ENCODE measurements at places on chromosomes 11 and 22. TPM values are rescaled to one million over a fixed set of nuclear protein-coding genes. Genes with fewer than 3 reads are reported as not detected.
A peak's percentile ranks its signal among the peaks of the same experiment; 100 is the strongest.

GRCh38 chr11:96211436-96211835 is 131.6 kb downstream of the MAML2 start:
- ATAC-seq: peak; percentile 67

DNA sequence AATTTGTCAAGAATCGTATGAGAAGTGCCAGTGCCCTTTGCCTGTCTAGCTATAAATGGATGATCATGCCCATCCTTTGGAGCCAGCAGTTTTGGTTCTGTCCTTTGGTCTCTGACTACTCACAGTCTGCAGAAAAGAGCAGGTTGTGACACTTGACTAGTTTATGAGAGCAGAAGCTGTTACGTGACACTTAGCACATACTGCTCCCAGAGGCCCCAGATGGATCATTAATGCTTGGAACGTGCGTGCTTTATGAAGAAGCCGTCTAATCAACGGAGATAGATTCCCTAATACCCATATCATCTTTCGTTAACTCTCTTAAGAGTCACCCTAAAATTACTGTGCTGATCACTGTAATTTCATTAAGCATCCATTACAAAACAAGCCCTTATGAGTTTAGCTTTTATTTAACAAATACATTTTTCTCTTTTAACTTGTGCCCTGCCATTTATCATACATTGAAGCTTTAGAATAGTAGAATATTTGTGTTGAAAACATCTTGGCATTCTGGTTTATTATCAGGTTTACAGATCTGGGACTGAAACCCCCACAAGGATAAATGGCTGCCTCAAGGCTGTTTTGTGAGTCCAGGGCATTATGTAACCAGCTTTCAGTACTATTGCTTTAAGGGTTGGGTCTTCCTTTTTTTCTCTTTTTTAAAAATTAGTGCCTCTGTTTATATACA is 47.0 kb upstream of the ADORA2A start:
- ATAC-seq: no peak

DNA sequence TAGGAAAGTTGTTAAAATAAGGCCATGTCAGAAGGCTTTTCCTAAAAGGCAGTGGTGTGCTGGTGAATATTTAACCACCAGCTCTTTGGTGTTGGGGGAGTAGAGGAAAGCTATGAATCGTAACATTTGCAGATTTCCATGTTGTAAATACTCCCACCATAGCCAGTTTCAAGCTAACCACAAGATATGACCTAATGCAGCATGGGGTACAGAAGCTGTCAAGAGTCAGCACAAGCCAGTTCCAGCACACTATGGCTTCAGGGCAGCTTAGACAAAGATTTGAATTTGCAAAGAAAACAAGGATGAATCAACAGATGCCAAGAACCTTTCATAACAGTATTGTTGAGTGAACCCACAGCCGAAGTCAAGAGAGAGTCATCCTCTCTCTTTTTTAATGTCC is 40.0 kb downstream of the COMMD9 start:
- peak; percentile 67 for ATAC-seq

Gene BLID
- not detected for total RNA-seq

DNA sequence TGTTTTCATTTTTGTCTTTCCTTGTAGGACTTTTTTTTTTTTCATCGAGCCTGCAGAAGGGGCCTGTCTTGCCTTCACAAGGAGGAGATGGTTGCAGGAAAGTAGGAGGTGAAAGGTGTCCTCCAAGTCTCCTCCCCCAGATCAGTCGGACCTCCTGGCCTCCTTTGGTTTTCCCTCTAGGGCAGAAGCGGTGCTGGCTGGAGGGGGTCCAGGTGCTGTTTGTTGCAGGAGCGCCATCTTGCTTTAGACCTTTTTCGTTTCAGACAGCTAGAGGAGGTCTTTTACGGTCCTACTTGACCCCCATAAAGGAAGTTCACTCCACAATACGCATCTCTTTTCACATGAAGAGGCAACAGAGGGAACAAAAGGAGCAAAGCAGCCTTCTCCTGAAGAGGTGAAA is 66.0 kb downstream of the ZBTB16 start:
- no peak for ATAC-seq

GRCh38 chr11:94557992-94558391 is 9.2 kb upstream of the PIWIL4 start:
- no peak for ATAC-seq

DNA sequence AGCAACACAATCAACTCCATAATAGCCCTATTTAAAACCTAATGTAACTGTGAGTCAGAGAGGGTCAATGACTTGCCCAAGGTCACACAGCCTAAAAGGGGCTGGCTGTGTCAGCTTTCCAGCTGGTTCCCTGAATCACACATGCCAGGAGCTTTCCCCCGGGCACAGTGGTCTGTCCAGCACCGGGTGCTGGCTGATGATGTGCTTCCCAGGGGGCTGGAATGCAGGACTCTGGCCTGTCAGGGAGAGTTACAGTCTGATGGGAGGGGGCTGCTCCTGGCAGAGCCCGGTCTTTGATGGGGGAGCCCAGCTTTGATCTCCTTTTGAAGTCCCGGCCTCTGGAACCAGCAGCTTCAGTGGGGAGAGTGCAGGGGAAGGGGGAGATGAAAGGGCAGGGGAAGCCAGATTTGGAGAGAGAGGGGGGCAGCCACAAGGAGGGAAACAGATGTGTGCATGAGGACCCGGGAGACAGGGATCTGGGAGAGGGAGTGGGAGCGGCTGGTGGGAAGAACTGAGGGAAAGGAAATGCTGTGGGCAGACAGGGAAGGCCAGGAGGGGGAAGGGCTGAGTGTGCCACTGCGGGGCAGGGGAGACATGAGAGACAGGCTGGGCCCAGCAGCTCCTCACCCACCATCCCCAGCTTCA is 102.7 kb downstream of the NECTIN1 start:
- ATAC-seq: no peak

GRCh38 chr22:39480557-39480956 is 21.5 kb upstream of the MIEF1 start:
- no peak for ATAC-seq

GRCh38 chr11:102293873-102294601 is 23.2 kb upstream of the BIRC3 start:
- ATAC-seq: peak; percentile 94

- no peak for ATAC-seq
Observed at GRCh38 chr11:3052109-3052479, 5.1 kb downstream of the CARS1 start.

- no peak for ATAC-seq
Observed at GRCh38 chr11:46846510-46846830, 390 bp upstream of the CKAP5 start.

DNA sequence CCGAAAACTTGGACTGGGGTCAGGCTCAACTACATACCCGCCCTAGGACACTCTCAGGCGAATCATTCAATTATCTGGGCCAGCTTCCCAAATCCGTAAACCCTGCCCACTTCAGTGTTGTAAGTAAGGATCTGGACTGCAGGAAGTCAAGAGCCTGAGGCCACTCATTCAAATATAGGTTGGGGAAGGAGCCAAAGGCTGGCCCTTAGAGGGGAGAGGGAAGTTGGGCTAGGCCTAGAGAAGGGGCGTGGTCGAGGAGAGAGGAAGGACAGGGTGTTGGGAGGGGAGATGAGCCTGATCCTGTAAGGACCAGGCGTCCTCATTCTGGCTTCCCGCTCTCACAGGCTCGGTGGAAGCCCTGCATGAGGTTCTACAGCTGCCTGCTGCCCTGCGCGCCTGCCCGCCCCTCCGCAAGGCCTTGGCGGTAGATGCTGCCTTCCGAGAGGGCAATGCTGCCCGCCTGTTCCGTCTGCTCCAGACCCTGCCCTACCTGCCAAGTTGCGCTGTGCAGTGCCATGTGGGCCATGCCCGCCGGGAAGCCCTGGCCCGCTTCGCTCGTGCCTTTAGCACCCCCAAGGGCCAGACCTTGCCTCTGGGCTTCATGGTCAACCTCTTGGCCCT is 3.0 kb downstream of the SAC3D1 start:
- ATAC-seq: no peak

Gene CTSF
- 12.9 TPM for total RNA-seq

- ATAC-seq: no peak
Observed at GRCh38 chr11:100752371-100753171, 65.5 kb downstream of the ARHGAP42 start.

- ATAC-seq: no peak
Observed at GRCh38 chr11:72690166-72690565, 15.9 kb upstream of the PDE2A start.

Gene MMP10
- total RNA-seq: not detected

Gene C22orf23
- total RNA-seq: not detected

Gene GRK3
- total RNA-seq: 5.8 TPM

GRCh38 chr11:88508418-88508758 is 170.9 kb upstream of the CTSC start:
- no peak for ATAC-seq

- ATAC-seq: no peak
Observed at GRCh38 chr11:16096336-16096735, 260.0 kb downstream of the SOX6 start.

GRCh38 chr11:20113149-20113438 is 47.2 kb downstream of the DBX1 start:
- ATAC-seq: no peak

Gene TBX1
- not detected for total RNA-seq

DNA sequence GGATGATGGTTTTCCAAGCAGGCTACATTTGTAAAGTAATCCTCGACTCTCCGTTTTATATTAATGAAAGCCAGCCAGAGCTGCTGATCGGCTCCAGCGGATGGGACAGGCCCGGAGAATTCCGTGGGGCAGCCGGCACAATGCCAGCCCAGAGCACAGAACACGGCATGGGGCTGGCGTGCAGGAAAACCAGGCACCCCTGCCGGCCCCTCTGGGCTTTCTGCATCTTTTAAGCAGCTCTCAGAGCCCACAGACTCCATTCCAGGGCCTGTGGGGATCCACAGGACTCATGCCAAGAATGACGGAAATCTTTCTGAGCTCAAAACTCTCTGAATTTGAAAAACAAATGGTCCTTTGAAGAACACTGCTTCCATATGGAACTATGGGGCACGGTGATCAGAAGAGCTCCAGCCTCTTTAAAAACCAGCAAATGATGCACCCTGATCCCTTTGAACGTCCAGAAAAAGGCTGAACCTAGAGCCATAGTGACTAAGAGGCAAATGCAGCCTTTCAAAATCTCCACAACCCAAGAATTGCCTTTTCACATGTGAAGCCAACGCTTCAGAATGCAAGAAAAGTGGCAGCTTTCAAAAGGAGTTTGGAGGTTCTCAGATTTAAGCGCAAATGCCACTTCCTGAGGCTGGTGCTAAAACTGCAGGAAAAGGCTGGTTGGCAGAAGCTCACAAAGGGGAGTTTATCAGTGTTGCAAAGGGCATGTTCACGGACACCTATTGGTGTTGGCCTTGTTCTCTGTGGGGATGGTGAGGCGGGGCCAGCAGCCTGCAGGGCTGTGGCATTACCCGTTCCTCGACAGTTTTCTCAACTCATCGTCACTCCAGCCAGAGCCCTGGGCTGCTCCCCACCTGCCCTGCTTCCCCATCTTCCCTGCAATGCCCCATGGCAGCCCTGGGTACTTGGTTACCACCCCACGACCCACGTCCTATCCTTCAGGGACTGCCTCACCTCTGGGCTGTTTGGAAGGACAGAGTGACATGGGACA is 212.5 kb downstream of the CTTN start:
- ATAC-seq: no peak

GRCh38 chr11:133531971-133532651 is at the start of gene OPCML:
TSS of gene OPCML (minus strand) at chr11:133532501.
- ATAC-seq: no peak
